Forelimb muscle (tissue), 1 donor: ENCODE measurements at places on chromosomes 12 and 14.

- no peak for DNase-seq
These were observed 1.5 kb upstream of the MLF2 start for GRCh38 chr12:6754411-6754810.

DNA sequence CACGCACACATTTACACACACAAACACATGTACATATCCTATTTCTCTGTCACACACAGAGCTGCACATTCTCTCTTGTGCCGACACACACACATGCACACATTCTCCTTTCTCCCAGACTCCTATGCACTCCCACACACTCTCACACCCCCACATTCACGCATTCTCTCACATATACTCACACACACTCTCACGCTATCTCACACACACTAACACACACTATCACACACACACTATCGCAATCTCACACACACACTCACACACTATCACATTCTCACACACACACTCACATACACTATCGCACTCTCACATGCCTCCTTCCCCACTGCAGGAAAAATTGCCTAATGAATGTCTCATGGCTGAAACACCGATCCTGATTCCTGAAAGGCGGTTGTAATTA, 450.7 kb downstream of the AACS start:
- no peak for DNase-seq

- no peak for DNase-seq
These were observed 280.5 kb downstream of the FBXL14 start for GRCh38 chr12:1313906-1314305.

GRCh38 chr14:71399057-71399487, 491.8 kb downstream of the PCNX1 start:
- DNase-seq = no peak

- DNase-seq = no peak
These were observed 177.9 kb downstream of the APAF1 start for GRCh38 chr12:98823012-98823411.

- DNase-seq = no peak
These were observed 526.6 kb upstream of the CCDC196 start for GRCh38 chr14:65959563-65960024.

DNA sequence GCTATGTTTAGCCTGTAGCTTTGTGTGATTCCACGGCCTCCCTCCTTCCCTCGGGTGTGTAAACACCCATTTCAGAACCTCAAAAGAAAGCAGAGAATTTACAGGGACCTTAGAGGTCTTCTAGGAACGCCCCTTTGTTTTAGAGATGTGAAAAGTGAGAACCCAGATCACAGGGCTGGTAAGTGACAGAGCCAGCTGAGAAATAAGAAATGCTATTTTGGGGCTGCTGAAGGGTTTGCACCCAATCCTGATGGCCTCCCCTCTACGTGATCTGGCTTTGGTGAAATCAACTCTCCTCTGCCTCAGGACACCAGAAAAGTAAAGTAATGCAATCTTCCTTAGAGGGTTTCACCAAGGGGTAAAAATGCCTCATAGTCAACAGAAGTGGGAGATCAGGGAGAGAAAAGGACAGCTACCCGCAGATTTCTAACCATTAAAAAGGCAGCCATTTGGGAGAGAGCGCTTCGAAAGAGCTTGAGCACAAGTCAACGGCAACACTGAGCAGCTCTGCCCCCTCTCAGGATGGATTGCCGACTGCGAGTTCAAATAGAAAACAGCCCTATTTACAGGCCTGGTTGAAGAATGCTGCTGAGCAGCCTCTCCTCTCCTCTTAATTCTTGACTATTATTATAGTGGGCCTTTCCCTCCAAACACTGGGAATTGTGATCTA, 78.5 kb upstream of the RASSF3 start:
- no peak for DNase-seq

GRCh38 chr12:72148709-72149108, 123.5 kb upstream of the TRHDE start:
- DNase-seq = no peak

DNA sequence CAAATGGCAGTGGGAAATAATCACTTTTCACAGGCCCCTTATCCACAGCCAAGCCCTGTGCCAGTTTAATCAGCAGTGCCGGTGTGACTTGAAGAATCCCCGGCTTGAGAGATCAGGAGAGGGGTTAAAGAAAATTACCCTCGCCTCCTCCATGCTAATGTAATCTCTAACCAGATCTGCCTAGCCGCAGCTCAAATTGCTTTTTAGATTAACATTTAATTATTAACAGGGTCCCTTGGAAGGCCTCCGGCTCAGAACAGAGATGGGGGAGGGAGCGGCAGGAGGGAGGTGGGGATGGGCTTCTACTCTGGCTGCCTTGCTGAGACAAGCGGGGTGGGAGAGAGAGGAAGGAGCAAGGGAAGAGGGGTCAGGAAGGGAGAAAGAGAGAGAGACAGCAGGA, 24.0 kb downstream of the FAM222A start:
- no peak for DNase-seq

DNA sequence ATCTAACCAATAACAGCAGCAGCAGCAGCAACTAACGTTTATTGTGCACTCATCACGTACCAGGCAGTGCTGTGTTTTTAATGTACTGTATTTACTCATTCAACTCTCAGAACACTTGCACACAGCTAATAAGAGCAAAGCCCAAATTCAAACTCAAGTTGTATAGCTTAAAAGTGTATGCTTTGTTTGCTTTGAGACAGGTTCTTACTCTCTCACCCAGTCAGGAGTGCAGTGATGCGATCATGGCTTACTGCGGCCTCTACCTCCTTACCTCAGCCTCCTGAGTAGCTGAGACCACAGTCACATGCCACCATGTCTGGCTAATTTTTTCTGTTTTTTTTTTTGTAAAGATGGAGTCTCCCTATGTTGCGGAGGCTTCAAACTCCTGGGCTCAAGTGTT, 105.4 kb downstream of the PAPLN start:
- no peak for DNase-seq

GRCh38 chr14:73358187-73358586, 100.2 kb downstream of the NUMB start:
- DNase-seq = no peak

DNA sequence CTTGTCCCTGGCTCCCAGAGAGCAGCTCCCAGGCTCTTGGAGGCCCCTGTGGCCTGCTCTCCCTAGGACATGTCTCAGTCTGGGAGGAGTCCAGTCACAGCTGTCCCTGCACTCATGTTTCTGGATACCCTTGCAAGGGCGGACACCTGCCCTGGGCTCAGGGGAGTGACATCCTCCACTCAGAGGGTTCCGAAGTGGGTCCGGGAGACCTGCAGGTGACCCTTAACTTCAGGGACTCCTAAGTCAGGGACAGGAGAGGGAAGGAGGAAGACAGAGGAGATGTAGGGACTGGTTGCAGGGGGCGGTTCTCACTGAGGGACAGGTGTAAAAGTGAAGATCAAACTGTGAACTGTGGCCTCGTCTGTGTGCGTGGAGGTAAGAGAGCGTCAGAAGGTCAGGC, 37.6 kb downstream of the CACNA2D4 start:
- DNase-seq = no peak

DNA sequence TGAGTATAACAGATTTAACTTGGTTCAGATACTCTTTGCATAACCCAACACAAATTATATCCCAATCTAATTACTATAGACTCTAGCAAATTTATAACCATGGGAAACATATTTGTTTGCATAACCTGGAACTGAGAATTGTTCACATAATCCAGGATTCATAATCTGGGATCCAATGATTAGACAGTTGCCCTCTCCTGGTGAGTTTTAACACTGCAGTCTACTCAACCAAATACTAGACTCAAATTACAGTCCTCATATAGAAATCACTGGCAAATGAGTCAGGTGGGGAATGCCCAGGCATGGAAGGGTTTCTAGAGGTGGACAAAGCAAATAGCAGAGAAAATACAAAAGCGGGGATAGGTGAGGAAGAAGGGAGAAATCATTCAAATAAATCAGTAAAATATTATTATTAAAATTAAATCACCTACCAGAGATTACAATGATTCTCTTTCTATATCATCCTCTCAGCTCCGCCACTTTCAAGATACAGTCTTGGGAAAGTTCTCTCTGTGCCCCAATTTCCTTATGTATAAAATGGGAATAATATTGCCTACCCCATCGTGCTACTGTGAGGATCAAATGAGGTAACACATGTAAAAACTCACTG, 9.4 kb downstream of the GCH1 start:
- no peak for DNase-seq

GRCh38 chr12:76706761-76707160, 57.2 kb upstream of the ZDHHC17 start:
- DNase-seq = no peak

DNA sequence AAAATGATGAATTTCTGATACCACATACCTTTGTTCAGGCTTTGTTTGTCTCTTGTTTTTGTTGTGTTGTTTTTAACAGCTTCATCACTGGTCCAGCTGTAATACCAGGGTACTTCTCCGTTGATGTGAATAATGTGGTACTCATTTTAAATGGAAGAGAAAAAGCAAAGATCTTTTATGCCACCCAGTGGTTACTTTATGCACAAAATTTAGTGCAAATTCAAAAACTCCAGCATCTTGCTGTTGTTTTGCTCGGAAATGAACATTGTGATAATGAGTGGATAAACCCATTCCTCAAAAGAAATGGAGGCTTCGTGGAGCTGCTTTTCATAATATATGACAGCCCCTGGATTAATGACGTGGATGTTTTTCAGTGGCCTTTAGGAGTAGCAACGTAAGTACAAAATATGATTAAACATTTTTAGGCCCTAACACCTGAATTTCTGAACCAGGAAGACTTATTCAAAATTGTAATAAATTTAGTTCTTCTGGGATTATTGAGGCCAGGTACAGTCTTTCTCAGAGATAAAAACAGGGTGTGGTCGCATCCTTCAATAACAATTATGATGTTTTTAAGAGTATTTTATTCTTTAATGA, 22.4 kb downstream of the RXYLT1 start:
- DNase-seq = no peak

DNA sequence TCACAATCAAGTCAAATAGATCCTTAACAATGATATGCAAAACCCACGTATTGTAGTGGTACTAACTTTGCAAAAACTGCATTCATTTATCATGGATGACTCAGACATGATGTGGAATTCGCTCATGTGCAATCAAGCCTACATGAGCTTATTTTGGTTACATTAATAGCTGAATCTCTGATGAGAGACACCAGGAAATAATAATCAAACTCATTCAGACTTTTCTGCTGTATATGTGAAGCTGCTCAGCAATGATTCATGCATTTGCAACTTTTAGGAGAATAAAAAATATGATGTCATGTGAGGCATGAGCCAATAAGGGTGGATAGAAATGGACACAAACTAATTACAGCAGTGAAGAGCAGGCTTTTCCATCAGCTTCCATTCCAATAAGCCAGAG, 1075.8 kb upstream of the TMEM132C start:
- no peak for DNase-seq

DNA sequence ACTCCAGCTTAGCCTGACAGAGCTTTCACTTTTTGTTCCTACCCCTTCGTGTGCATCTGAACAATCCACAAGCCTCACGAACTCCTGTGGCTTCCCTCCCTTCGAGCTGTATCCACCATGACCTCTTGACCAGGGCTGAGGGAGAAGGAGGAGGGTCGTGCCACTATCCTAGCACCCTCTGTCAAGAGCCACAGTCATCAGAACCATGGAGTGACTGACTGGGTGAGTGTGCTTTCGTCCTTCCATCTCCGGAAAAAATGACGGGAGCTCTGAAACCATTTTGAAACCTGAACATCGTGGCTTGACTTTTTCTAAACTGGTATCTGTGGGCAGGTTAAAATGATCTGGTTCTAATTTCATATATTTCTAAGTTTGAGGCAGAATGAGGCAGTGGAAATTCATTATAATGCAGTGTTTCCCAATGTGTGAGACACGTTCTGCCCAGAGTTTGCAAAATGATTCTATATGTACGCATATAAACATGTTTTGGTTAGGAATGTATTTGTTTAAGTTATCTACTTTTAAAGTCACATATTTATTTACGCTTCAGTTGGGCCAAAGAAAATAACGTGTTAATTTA, 27.0 kb downstream of the IL26 start:
- DNase-seq = no peak

DNA sequence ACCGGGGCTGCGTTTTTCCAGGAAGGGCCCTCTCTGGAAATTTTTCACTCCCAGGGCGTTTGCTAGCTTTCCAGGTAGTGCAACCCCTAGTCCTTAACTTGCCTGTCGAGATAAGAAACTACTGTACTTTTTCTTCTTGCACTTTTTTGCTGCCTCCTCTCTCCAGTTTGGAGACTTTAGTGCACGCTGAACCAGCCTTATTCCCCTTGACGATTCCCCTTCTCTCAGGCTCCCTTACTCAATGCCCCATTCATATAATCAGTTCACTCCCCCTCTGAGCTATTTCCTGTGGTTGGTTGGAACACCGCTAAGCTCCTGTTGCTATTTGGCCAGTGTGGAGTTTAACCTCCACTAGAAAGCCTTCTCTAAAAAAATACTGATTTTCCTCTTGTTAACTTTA, 682 bp downstream of the CREBL2 start:
- no peak for DNase-seq

DNA sequence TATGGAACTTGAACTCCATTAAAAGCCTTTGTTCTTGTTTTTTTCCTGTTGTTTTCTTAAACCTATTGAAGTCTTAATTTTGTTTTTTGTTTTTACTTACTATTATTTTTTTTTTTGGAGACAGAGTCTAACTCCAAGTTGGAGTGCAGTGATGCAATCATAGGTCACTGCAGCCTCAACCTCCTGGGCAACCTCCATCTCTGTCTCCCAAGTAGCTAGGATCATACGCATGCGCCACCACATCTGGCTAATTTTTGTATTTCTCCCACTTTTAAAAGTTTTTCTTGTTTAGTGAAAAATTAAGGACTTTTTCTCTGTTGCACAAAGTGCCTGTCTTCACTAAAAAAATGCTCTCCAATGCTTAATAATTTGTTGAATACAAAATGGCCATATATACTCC, 76.2 kb downstream of the SCN8A start:
- no peak for DNase-seq

DNA sequence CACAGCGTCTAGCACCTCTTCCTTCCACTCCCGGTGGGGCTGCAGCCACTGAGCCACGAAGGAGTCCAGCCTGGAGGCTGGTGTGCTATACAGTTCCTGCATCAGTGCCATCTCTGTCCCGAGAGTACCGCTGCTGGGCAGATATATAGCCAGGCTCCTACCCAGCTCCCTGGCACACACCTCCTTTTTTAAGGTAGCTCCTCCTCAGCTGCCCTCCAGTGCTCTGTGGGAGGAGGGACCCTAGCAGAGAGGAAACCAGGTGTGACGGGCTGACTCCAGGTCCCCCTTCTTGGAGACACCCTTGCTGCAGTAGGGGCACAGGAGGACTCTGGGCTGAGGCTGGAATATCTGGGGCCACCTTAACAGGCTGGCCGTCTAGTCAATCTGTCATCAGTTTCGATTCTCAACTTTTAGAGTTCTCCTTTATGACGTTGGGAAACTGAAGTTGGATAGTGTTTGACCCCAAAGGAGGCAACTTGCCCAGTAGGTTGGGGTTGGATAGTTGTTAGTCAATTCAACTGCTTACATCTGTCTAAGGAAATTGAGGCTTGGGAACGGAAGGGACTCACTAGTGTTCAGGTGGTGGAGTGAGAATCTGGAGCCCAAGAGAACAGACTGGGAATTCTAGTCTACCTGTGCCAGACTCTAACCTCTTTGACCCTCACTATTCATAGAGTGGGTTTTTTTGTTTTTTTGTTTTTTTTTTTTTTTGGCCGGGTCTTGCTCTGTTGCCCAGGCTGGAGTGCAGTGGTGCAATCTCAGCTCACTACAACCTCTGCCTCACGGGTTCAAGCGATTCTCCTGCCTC, at the start of gene OASL:
Gene OASL, minus strand, starts transcription at position 386 of the 808 bp plus-strand sequence. Its CDS starts 275 bp downstream, at position 111.
- no peak for DNase-seq

- DNase-seq = no peak
These were observed 514.2 kb downstream of the VRK1 start for GRCh38 chr14:97311411-97311810.
